Right ventricle myocardium inferior (tissue), 1 donor: ENCODE measurements at places on chromosomes 5 and 9.

GRCh38 chr5:58462623-58463230 lies 2.8 kb upstream of the PLK2 start:
- no peak for DNase-seq

- DNase-seq = no peak
Observed at GRCh38 chr5:178068293-178068692, 45.0 kb upstream of the N4BP3 start.

DNA sequence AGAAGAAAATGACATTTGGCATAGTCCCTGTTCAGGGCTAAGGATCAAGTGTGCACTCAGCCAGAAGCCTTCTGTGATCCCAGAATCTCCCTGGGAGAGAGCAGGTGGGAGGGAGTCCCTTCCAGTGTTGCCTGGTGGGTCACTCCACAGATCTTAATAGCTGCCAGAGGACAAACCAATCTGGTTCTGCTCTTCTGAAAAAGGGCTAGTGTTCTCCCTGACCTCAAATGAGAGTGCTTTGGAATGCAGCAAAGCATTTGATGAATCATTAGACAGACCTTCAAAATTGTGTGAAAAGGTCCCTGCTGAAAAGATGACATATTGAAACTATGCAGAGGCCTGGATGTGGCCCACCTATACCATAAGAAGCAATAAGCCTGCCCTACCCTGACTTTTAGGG lies 339.7 kb downstream of the TMEM232 start:
- no peak for DNase-seq

DNA sequence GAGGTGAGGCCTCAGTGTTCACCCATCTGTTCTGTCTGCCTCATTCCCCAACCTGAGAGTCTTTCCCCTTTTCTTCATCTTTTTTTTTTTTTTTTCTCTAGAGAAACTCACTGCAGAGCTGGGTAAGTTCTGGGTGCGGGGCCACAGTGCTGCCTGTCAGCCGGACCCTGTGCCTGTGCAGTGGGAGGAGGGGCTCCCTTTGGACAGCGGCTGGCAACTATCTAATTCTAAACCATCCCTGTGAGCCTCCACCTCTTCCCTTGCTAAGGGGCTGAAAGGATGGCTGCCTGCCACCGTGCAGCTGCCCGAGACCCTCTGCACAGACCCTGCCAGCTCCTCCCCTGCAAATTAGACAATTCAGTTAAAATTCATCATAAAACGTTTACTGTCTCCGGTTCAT lies 14.1 kb downstream of the BTNL9 start:
- DNase-seq = no peak

- no peak for DNase-seq
Observed at GRCh38 chr5:66472010-66472409, 124.2 kb upstream of the MAST4 start.

GRCh38 chr9:91035825-91036208 lies 234.2 kb downstream of the SYK start:
- DNase-seq = no peak

GRCh38 chr5:44390351-44390750 lies 1.1 kb upstream of the FGF10 start:
- DNase-seq = no peak

GRCh38 chr5:142819292-142819691 lies 49.1 kb downstream of the ARHGAP26 start:
- DNase-seq = no peak

DNA sequence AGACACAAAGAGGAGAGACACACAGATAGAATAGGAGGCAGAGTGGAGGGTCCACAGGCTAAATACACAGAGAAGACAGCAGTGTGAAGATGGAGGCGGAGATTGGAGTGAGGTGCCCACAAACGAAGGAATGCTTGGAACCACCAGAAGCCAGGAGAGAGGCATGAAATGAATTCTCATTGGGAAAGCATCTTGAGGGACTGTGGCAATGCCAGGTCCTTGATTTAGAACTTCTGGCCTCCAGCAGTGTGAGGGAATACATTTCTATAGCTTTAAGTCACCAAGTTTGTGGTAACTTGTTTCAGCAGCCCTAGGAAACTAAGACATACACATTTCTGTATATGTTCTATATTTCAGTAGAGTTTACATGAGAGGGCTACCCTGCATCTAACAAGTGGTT lies 396.6 kb upstream of the ZNF608 start:
- no peak for DNase-seq

- no peak for DNase-seq
Observed at GRCh38 chr5:40191150-40191549, 488.6 kb upstream of the PTGER4 start.

- no peak for DNase-seq
Observed at GRCh38 chr5:11104210-11104609, 343.2 kb upstream of the DAP start.

GRCh38 chr9:105076729-105077128 lies 148.8 kb upstream of the ABCA1 start:
- DNase-seq = no peak

DNA sequence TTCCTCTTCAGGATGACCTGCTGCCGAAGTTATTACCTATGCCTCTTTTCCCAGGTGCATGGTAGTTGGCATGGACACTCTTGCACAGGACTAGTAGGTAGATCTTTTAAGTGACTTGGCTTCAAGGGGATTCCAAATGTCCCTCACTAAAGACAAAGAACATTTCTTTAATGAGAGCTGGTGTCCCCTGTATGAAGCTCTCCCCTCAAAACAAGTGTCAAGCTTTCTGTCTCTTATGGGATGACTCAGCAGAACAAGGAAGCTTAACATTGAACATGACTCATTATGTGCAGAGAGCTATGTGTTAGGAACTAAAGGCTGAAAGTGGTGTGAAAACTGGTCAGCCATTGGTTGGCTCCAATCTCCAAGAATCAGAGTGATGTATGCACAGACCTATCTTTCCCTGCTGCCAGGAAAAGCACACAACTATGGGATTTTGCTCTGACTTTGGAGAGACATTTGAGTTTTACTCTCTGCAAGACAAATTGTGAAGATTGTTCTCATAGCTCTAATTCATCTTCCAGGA lies 120.5 kb downstream of the PRDM6 start:
- no peak for DNase-seq

DNA sequence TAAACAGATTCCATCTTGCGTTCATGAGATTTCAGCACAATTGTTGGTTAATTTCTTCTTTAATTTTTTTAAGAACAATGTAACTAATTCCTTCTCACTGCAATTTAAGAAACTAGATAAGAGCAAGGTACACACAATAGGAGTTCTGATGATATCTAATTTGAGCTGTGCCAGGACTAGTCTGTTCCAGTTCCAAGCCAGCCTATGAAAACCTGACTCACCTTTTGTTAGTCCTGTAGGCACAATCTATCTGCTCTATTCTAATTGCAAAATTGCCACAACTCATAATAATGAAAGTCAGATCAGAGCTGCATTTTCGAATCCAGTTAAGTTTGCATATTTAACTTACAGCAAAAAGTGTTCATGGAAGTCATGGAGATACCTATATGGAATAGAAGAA lies 494.1 kb upstream of the TUSC1 start:
- DNase-seq = no peak

- DNase-seq = no peak
Observed at GRCh38 chr5:66675406-66675805, 79.2 kb downstream of the MAST4 start.

- no peak for DNase-seq
Observed at GRCh38 chr9:6965566-6965965, 207.8 kb downstream of the KDM4C start.

- no peak for DNase-seq
Observed at GRCh38 chr5:10635257-10635866, 71.5 kb downstream of the ANKRD33B start.

GRCh38 chr5:32785611-32786254 lies 74.6 kb downstream of the NPR3 start:
- no peak for DNase-seq

DNA sequence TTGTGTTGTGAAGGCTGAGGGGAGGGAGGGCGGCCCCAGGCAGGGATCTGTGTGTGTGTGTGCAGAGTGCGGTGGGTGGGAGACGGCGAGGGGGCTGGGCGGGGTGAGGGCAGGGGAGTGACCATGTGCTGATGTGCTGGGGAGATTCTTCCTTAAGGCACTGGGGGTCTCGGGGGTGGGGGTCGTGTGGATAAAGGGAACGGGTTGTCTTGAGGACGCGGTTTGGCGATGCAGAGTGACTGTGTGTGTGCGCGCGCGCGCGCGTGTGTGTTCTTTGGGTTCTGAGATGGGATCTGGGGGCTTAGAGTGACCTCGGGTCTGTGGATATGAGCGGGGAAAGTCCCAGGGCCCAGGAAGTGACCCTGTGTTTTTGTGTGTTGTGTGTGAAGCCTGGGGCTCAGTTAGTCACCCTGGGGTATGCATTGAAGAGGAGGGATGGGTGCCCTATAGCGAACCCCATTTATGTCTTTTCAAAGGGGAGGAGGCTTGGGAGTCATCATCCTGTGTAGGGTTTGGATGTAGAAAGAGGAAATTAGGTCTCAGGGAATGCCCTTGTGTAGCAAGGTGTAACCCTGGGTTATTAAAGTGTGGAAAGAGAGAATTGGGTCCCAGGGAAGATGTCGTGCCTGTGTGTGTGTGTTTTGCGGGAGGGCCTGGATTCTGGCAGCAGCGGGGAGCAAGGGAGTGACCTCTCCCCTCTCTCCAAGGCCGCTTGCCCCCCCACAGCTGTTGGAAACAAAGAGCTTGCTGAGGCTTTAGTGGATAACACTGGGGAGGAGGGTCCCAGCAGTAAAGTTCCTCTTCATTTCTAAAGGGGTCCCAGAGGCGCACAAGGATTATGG lies 1.4 kb downstream of the TMEFF1 start:
- no peak for DNase-seq

GRCh38 chr5:17105744-17106418 lies 111.5 kb upstream of the BASP1 start:
- DNase-seq = no peak

DNA sequence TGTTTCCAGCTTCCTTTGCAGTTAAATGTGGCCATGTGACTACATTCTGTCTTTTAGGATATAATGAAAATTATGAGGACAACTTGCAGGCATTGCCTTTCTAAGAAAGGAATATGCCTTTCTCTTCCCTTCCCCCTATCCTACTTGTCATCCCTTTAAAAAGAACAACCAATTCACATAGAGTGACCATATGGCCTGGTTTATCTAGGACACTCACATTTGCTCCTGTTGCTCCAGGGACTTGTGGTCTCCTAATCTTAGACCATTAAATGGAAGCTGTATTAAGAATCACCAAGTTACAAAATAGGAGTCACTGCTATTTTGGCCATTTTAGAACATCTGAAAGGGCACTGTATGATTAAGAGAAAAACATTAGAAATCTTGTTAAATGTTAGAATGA lies 520.3 kb downstream of the DTWD2 start:
- no peak for DNase-seq

GRCh38 chr5:134240421-134240962 lies 14.6 kb upstream of the PPP2CA start:
- DNase-seq = no peak

DNA sequence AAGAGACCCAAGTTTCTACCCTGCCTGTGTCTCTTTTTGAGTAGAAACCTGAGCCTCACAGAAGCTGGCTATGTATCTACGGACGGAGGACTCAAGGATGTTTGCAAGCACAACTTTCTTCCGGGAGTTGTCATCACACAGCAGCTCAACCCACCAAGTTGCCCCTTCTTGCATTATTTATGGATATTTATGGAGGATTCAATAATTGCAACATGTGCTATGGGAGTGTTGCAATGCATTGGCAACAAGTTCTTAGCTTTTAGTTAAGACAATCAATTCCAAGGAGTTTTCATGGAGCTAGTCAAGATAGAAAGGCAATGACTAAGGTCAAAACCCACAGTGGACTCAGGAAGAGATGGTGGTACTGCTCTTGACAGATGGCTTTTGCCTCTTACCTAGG lies 336.9 kb downstream of the ENC1 start:
- DNase-seq = no peak

DNA sequence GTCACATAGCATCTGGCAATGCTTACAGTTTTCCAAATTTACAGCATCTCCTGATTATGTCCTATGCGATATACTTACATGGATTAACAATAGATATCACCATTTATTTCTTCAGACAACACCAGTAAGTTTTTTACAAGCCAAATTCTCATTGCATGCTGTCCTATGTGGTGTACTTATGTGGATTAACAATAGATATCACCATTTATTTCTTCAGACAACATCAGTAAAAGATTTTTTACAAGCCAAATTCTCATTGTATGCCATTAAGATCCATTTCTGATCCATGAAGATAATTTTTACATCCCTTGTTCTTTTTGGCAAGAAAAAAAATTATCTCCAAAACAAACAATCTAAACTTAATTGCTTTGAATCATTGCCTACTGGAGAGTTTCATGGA lies 340.9 kb downstream of the KCNN2 start:
- DNase-seq = no peak

DNA sequence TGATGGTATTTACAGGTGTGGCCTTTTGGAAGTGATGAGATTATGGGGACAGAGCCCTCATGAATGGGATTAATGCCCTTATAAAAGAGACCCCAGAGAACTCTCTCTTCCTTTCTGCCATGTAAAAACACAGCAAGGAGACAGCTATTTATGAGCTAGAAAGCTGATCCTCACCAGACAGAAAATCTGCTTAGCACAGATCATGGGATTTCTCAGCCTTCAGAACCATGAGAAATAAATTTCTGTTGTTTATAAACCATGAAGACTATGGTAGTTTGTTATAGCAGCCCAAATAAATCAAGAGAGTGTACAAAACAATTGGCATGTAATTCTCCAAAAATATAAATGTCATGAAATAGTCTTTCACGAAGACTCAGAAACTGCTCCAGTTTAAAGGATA lies 211.0 kb downstream of the PDE4D start:
- DNase-seq = no peak

DNA sequence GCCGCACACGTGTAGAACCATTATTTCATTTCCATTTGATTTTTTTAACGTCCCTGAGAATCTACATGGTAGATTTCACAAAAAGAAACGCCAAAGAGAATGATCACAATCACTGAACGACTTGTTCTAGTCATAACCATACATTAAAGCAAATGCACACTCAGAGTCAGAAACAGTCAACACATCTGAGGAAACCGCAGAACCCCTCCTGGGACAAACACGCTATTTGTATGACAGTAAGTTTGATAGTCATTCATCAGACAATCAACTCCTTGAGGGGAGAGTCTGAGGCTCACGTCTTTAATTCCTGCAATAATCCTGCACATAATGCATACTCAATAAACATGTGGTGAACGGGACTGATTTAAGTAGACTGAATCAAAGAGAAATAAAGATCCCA lies 129.2 kb downstream of the MED27 start:
- DNase-seq = no peak

- DNase-seq = no peak
Observed at GRCh38 chr5:57983426-57983825, 476.5 kb downstream of the PLK2 start.

DNA sequence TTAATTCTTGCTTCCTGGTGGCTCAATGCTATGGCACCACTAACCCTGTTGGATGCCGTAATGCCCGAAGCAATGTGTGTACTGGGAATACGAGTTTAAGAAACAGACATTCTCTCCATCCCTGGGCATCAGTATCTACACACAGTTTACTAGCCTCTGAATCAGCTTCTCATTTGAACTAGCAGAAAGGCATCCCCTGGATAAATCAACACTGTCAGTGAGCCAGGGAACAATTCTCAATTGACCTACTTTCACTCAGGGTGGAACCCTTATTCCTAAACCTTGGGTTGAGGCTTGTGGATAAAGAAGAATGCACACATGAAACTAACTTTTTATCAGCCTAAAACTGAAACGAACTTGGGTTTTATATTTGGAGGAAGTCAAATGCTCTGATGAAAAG lies 331.0 kb downstream of the GADD45G start:
- DNase-seq = no peak
